ENCODE measurements at places on chromosomes 13 and 19.

- no peak for DNase-seq
Observed at GRCh38 chr19:12825254-12826131, 8.9 kb downstream of the RTBDN start.

GRCh38 chr13:47628666-47629065, 372.4 kb downstream of the SUCLA2 start:
- DNase-seq: peak; percentile 85

GRCh38 chr19:51702103-51702824, 9.1 kb downstream of the SPACA6 start:
- peak; percentile 36 for DNase-seq

DNA sequence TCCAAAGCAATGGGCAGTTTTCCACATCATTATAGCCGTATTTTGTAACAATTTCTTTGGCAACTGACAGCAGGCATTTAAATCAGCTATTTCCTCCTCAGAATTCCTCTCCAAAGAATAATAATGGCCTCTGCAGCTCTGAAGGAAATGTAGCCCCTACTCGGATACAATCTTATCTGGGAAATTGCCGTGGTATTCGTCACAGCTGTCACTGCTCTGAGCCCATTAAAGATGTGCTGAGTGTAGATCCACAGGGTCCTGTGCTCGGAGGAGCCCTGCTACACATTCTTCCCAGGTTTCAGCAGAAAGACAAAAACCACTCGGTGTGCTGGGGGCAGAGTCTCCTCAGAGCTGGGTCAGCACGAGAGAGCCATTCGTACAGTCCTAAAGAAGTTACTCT, 33.1 kb downstream of the MZT1 start:
- DNase-seq: no peak

- DNase-seq: no peak
Observed at GRCh38 chr13:49782784-49783183, 9.7 kb downstream of the KPNA3 start.

DNA sequence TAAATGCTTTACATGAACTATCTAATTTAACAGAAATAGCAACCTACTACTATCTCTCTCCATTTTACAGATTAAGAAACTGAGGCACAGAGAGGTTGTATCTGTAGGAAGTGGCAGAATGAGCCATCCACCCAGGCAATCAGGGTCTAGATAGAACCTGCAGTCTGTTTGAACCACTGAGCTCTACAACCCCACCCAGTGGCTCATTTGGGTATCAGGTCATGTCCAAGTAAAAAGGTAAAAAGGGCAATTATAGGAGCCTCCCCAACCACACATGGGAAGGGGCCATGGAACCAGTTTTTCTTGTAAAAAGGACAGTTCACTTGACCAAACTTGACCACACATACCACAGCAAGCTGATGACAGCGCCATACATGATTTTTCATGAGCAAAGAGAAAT, 92.9 kb upstream of the SGCG start:
- DNase-seq: peak; percentile 1

DNA sequence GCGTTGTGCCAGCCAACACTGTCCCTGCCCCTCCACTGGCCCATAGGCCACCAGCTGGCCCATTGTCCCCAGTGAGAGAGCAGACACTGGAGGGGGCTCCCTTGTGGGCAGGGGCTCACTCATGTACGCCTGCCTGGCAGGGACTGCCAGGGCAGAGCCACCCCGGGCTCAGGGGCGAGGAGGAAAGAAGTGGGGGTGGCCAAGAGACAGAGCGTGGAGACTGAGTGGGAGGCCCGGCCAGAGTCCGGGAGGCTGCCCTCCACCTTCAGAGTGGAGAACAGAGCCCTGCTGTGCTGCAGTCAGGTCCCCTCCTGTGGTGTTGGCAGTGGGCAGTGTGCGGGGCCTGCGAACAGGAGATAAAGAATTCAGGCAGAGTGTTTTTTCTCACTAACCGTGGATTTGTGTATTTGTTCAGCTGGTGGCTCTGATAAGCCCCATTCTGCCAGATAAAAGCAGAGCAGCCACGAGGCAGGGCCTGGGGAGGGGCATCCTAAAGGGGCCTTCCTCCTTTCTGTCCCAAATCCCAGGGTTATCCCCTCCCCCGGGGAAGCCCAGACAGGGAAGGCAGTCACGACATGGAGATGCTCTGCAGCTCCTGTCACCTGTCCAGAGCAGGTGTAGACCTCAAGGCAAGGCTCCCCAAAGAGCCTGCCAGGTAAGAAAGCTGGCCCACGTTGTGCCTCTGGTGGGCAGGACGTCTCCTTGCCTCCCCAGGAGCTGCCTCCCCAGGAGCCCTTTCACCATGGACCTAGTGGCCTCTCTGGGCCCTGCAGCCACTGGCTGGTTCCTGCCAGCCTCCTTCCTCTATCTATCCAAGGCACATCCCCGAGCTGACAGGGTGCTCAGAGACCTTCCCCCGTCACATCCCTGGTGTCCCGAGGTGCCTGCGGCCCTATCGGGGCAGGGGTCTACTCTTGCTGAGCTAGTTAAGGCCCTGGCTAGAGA, 33.0 kb downstream of the LYL1 start:
- no peak for DNase-seq

DNA sequence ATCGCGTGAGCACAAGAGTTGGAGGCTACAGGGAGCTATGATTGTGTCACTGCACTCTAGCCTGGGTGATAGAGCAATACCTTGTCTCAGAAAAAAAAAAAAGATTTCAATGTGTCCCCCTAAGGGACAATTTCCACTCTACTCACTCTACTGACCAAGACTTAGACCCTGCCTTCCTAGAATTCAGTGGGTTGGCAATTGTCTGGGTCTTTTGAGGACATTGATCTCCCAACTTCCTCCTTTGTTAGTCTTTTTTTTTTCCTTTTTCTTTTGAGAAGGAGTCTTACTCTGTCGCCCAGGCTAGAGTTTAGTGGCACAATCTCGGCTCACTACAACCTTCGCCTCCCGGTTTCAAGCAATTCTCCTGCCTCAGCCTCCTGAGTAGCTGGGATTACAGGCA, 2.2 kb downstream of the SPTBN4 start:
- DNase-seq: no peak

DNA sequence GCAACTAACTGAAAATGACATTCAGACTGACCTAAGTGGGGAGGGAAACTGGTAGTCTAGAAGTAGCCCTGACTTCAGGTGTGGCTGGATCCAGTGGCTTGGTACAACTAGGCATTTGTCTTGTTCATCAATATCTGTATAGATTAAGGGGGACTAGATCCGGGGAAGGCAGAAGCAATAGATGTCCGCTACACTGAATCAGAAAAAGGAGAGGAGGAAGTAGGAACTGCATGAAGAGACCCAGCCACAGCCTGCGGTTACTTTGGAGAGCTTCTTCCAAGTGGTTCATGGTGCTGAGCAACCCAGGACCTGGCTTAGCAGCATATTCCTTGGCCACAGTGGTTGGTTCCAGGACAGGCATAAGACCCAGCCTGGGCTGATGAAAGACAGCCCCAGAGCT, 9.9 kb upstream of the PRODH2 start:
- DNase-seq: no peak

- peak; percentile 61 for DNase-seq
Observed at GRCh38 chr13:98998831-98999638, 21.2 kb upstream of the DOCK9 start.

- no peak for DNase-seq
Observed at GRCh38 chr13:36673352-36673751, 468 bp upstream of the SERTM1 start.

GRCh38 chr13:34129436-34129835, 311.5 kb downstream of the RFC3 start:
- DNase-seq: no peak

DNA sequence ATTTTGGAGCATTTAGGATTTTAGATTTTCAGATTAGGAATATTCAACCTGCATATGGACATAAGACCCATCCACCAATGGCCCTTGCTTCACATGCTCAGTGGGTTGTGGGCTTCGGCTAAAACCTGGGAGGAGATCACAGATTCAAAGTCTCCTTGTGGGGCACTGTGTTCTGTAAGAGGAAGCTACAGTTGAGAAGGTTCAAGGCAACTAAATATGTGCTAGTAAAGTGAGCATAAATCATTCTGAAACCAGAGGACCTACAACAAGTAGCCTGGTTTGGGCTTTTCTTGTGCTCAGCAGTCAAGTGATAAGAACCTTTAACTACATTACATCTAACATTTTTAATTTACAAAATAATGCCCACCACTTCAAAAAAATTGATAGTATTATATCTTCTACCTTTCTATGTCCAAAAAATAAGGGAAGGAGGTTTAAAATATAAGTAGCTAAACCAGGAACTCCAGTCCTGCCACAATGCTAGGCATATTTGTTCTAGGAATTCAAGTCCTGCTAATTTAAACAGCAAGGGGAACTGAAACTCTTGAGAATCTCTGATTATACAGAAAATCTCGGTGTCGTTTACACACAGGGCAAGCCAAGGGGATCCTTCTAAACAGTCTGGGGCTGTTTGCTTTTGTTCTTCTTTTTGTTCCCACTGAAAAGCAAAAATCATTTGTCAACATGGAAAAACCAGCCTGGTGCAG, 36.6 kb downstream of the FOXO1 start:
- DNase-seq: no peak

DNA sequence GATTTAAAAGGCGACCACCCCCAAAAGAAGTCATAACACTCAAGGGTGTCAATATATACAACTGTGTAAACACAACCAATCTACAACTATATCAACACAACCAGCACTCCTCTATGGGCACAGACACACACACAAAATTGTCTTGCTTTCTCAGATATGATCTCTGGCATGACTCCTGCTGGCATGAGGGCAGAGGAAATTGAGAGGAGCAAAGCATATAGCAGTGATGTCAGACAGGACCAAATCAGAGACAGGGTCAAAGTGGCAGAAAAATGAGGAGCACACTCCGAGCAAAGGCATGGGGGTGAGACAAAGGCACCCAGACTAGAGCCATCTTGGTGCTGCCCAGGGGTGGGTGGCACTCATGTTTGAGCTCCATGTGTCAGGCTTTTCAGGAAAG, 9.6 kb downstream of the IRGQ start:
- DNase-seq: no peak

DNA sequence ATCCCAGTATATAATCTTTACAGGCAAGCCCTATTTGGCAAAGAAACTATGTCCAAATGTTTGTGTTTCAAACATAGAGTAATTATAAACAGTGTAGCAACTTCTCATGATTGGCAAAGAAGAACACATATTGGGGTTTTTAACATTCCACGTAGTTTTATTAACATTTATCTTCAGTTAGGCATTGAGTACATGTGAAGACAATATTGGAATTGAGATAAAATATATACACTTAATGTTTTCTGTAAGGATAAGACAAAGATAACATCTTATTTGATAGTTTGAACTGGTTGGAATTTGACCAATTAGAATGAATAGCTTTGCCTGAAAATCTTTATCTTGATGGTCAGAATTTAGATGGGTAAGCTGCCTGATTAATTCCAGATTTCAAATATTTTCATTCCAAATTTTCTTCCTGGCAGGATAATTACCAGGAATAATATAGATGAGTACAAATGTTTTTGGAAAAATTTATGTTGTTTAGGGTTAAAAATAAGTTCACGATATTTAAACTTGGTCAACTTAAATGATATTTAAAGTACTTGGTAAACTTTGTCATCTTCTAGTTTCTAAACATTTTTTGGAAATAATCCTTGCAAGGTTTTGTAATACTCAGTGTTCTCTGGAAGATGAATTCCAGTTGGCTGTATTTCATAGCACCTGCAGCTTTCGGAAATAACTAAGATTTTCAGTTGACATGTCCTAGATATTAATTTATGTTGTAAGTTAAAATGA, 536.5 kb upstream of the SPRY2 start:
- DNase-seq: peak; percentile 62

DNA sequence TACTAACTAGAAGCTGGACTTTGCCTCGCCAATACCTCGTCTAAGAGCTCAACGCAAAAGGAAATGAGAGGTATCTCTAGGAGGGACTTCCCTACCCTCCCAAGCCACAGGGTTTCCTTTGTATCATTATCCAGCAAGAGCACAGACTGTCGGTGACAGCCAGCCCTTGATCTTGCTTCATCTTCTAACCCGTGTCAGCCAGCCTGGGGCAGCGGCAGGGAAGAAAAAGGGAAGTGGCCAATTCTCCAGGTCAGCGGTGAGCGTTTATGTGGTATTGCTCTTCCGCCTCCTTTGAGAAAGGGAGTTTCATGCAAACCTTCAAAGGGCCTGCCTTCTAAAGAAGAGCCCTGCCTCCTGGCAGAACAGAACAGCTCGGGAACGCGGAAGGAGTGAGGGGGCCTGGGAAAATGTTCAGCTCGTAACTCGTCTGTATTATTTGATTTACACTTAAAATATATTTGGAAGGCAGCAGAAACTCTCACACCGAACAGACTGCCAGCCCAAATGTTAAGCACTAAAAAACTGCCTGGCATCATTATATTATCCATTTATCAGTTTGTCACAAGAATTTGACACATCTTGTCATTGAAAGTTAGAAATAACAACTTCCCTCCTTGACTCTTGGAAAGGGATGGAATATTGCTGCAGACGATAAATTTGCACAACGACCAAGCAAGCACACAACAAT, 41.8 kb downstream of the EFNB2 start:
- no peak for DNase-seq

GRCh38 chr19:11106477-11106876, 17.2 kb downstream of the LDLR start:
- DNase-seq: peak; percentile 43

- no peak for DNase-seq
Observed at GRCh38 chr13:44271915-44272341, 101.7 kb upstream of the SERP2 start.

GRCh38 chr13:43744261-43745031, 42.3 kb downstream of the ENOX1 start:
- DNase-seq: no peak

DNA sequence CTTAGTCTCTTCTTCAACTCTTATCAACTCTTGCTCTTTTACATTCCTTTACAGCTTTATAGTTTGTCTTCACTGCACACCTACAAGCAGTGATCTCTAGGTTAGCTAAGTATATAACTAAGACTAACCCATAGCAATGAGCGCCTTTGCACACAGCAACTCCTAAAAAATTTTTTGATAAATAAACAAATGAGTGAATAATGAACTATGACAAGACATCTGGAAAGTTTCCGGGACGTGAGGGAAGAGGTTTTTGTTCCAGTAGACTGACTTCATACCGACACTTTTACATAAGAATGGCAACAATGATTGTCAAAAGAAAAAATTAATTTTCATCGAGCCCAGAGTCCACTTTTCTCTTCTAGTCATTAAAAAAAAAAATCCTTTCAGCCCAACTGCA, 98.3 kb downstream of the ELF1 start:
- peak; percentile 71 for DNase-seq
